H9 (cell line): ENCODE measurements at places on chromosomes 1 and 21.

DNA sequence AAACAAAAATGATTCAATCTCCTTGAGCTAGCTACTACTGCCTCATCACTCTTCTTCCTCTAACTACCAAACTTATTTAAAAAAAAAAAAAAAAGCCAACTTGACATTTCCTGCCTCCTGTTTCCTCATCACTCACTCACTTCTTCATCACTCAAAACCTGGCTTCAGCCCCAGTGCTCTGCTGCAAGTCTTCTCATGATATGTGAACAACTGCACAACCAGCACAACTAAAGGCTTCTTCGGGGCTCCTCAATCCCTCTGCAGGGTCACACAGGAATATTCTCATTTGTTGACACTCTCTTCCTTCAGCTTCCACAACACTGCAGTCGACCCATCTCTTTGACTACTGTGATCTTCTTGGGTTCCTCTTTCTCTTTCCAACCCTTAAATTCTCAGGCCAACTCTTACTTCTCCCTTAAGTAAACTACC is 7.6 kb downstream of the MTF1 start:
- H3K27ac ChIP-seq = no peak overlapping the region
- H3K4me3 ChIP-seq = no peak overlapping the region
- H3K36me3 ChIP-seq = peaks cover 7% of the 10 kb centered on the region; the same call in 1 of the 2 replicates
- no peak for DNase-seq

DNA sequence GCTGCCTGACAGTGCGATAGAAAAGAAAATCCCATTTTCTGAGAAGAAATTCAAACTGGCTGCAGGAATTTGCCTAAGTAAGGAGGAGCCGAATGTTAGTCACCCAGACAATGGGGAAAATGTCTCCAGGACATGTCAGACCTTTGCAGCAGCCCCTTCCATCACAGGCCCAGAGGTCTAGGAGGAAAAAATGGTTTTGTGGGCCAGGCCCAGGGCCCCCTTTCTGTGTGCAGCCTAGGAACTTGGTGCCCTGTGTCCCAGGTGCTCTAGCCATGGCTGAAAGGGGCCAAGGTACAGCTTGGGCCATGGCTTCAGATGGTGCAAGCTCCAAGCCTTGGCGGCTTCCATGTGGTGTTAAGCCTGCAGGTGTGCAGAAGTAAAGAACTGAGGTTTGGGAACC is 14.6 kb downstream of the ZBTB21 start:
- H3K36me3 ChIP-seq = peaks cover 83% of the 10 kb centered on the region
- H3K4me3 ChIP-seq = no peak overlapping the region
- no peaks in the 10 kb centered on the region for H3K4me1 ChIP-seq
- H3K27ac ChIP-seq = no peak overlapping the region

DNA sequence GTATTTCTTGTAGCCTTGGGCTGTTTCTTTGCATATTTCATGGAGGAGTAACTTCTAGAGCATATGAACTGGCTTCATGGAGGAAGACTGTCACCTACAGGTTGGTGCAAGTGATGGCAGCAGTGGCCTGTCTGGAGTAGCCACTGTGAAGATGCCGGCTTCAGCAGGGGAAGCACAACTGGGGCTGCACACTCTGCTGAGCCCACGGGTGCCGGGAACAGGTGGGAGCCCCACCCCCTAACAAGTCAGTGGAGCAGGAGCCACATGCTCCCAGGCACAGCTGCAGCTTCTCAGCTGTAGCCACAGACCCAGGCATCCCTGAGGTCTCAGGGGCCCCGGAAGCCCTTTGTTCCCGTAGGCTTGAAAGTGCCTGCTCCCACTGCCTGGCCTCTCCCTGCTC is 43.2 kb upstream of the C1orf185 start:
- H3K4me1 ChIP-seq = no peaks in the 10 kb centered on the region
- H3K4me3 ChIP-seq = no peak overlapping the region
- no peaks in the 10 kb centered on the region for H3K36me3 ChIP-seq
- no peak overlapping the region for H3K27ac ChIP-seq
- DNase-seq = peak; percentile 40

DNA sequence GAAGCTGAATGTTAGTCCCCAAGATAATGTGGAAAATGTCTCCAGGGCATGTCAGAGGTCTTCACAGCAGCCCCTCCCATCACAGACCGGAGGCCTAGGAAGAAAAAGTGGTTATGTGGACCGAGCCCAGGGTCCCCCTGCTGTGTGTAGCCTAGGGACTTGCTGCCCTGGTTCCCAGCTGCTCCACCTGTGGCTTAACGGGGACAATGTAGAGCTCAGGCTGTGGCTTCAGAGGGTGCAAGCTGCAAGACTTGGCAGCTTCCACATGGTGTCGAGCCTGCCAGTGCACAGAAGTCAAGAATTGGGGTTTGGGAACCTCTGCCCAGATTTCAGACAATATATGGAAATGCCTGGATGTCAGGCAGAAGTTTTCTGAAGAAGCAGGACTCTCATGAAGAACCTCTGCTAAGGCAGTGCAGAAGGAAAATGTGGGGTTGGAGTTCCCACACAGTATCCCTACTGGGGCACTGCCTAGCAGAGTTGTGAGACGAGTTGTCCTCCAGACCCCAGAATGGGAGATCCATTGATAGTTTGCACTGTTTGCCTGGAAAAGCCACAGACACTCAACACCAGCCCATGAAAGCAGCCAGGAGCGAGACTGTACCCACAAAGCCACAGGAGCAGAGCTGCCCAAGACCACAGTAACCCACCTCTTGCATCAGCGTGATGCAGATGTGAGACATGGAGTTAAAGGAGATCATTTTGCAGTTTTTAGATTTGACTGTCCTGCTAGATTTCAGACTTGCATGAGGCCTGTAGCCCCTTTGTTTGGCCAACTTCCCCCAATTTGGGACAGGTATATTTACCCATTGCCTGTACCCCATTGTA is 204.9 kb downstream of the MRPL39 start:
- no peak overlapping the region for H3K4me3 ChIP-seq
- H3K27me3 ChIP-seq = no peaks in the 10 kb centered on the region
- H3K27ac ChIP-seq = no peak overlapping the region
- no peak for DNase-seq

- H3K4me3 ChIP-seq = no peak overlapping the region
- no peaks in the 10 kb centered on the region for H3K27me3 ChIP-seq
- no peaks in the 10 kb centered on the region for H3K36me3 ChIP-seq
- H3K27ac ChIP-seq = no peak overlapping the region
- no peak for DNase-seq
- H3K4me1 ChIP-seq = no peaks in the 10 kb centered on the region
Measured at GRCh38 chr1:89666640-89667039, 33.7 kb downstream of the LRRC8C start.

GRCh38 chr1:84693785-84694184 is 3.5 kb upstream of the SSX2IP start:
- peaks cover 16% of the 10 kb centered on the region; the same call in 1 of the 2 replicates for H3K4me1 ChIP-seq
- H3K4me3 ChIP-seq = no peak overlapping the region
- H3K36me3 ChIP-seq = no peaks in the 10 kb centered on the region
- no peak overlapping the region for H3K27ac ChIP-seq

- peak; percentile 52 for DNase-seq
- H3K4me3 ChIP-seq = peak within 1 kb of the TSS; percentile 77
- peaks cover 4% of the 10 kb centered on the region; the same call in 1 of the 2 replicates for H3K4me1 ChIP-seq
- H3K27ac ChIP-seq = no peak within 1 kb of the TSS
- H3K36me3 ChIP-seq = peaks cover 10% of the 10 kb centered on the region
- no peaks in the 10 kb centered on the region for H3K27me3 ChIP-seq
Measured at GRCh38 chr1:1020000-1020404, at the start of gene AGRN. Gene AGRN, plus strand, starts transcription at chr1:1020120. Its CDS starts 53 bp downstream, at chr1:1020173.

- no peak overlapping the region for H3K27ac ChIP-seq
- H3K4me1 ChIP-seq = no peaks in the 10 kb centered on the region; the same call in 1 of the 2 replicates
Measured at GRCh38 chr1:109931911-109932636, 21.4 kb downstream of the CSF1 start.

DNA sequence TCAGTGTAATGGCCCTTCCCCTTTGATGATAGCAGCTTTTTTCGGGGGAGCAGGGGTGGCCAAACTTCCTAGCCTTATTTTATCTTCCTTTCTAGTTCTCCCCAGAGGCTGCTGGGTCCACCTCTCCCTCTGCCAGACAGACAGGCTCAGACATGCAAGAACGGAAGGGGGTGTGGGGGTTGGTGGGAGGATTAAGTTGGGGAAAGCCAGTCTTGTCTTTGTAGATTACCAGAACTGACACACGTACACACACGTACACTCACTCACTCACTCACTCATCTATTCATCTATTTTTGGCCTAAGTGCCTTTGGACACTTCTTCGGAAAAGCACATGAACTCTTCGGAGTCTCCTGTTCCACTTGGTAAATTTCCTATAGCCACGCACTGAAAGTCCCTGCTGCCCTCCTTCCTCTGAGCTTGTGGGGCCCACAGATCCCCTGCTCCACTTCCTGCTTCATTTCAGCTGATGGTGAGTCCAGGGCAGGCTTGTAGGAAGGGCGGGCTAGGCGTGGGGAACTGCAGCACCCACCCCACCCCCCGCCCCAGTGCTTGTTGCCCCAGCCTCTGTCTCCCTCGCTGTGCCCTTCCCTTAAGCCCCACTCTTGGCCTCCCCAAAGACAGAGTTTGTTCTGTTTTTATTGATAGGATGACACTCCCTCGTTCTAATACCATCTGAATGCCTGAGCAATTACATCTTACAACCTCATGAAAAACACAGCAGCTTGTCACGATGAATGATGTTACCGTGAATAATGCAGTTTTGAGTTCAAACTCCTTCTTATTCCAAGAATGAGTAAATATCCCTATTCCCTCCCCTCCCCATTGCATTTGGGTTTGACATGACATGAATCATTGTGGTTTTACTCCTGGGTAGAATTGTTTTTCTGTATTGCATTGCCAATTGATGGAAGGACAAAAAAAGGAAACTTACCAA is 60.7 kb upstream of the ATP5PO start:
- DNase-seq = no peak
- no peak overlapping the region for H3K4me3 ChIP-seq
- peaks cover 5% of the 10 kb centered on the region; the same call in 1 of the 2 replicates for H3K4me1 ChIP-seq
- no peaks in the 10 kb centered on the region for H3K27me3 ChIP-seq
- H3K27ac ChIP-seq = no peak overlapping the region
- no peaks in the 10 kb centered on the region for H3K36me3 ChIP-seq

GRCh38 chr1:221456918-221457317 is 285.0 kb downstream of the DUSP10 start:
- H3K27ac ChIP-seq = no peak overlapping the region
- H3K4me3 ChIP-seq = no peak overlapping the region
- H3K27me3 ChIP-seq = no peaks in the 10 kb centered on the region
- no peaks in the 10 kb centered on the region for H3K4me1 ChIP-seq
- no peak for DNase-seq
- no peaks in the 10 kb centered on the region; the same call in 1 of the 2 replicates for H3K36me3 ChIP-seq

GRCh38 chr1:109365642-109366204 is 32.0 kb downstream of the SORT1 start:
- no peaks in the 10 kb centered on the region for H3K4me1 ChIP-seq
- DNase-seq = no peak
- no peak overlapping the region for H3K4me3 ChIP-seq
- peaks cover 23% of the 10 kb centered on the region for H3K36me3 ChIP-seq
- no peaks in the 10 kb centered on the region for H3K27me3 ChIP-seq

GRCh38 chr1:48677306-48678287 is 99.1 kb downstream of the BEND5 start:
- peaks cover 5% of the 10 kb centered on the region; the same call in 1 of the 2 replicates for H3K4me1 ChIP-seq
- no peak overlapping the region for H3K27ac ChIP-seq
- H3K4me3 ChIP-seq = no peak overlapping the region
- no peaks in the 10 kb centered on the region for H3K36me3 ChIP-seq
- peak; percentile 79 for DNase-seq

GRCh38 chr1:219179293-219179692 is 5.6 kb downstream of the LYPLAL1 start:
- H3K4me3 ChIP-seq = no peak overlapping the region
- H3K27me3 ChIP-seq = no peaks in the 10 kb centered on the region
- no peaks in the 10 kb centered on the region for H3K4me1 ChIP-seq
- H3K27ac ChIP-seq = no peak overlapping the region

GRCh38 chr1:89462250-89462649 is 62.4 kb upstream of the LRRC8B start:
- no peak overlapping the region for H3K4me3 ChIP-seq
- no peaks in the 10 kb centered on the region for H3K4me1 ChIP-seq
- H3K27me3 ChIP-seq = no peaks in the 10 kb centered on the region
- DNase-seq = no peak
- H3K36me3 ChIP-seq = no peaks in the 10 kb centered on the region

- H3K27me3 ChIP-seq = no peaks in the 10 kb centered on the region
- DNase-seq = no peak
- H3K36me3 ChIP-seq = peaks cover 64% of the 10 kb centered on the region
- peak overlapping the region; percentile 95 for H3K4me3 ChIP-seq
Measured at GRCh38 chr1:156213644-156213966, 798 bp downstream of the PMF1 start.

DNA sequence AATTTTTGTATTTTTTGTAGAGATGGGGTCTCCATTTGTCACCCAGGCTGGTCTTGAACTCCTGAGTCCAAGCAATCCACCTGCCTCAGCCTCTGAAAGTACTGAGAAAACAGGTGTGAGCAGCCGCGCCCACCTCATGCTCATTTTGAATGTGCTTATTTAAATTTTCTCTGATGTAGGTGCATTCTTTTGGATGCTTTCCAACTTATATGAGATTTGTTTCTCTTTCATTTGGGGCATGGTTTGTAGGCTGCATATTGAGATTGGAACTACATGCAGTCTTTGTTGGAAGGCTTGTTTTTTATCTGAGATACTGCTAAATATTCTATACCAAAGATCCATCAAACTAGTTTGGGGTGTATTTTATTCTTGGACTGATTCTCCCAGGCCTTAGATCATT is 81.0 kb upstream of the IVNS1ABP start:
- H3K4me3 ChIP-seq = no peak overlapping the region
- H3K4me1 ChIP-seq = peaks cover 2% of the 10 kb centered on the region; the same call in 1 of the 2 replicates
- DNase-seq = no peak

- no peaks in the 10 kb centered on the region for H3K27me3 ChIP-seq
- H3K4me3 ChIP-seq = no peak overlapping the region
- DNase-seq = no peak
- peaks cover 16% of the 10 kb centered on the region; the same call in 1 of the 2 replicates for H3K36me3 ChIP-seq
- H3K27ac ChIP-seq = no peak overlapping the region
Measured at GRCh38 chr1:176183618-176184017, 23.5 kb downstream of the COP1 start.

DNA sequence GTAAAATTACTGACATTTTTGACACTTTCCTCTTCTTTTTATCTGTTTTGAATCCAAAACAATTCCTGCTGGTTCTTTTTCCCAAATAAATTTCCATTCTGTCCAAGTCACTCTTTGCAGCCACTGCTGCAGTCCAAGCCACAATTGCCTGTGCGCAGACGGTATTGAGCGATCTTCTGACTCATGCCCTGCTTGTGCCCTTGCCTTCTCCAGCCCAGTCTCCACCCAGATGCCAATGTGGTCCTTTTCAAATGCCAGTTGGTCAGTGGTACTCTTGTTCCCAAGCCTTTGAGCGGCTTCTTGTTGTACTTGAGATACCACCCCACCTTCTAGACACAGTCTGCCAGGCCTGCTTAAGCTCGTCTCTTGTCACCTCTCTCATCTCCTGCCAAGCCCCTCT is 78.9 kb downstream of the CAMTA1 start:
- no peak overlapping the region for H3K27ac ChIP-seq
- H3K27me3 ChIP-seq = no peaks in the 10 kb centered on the region
- peaks cover 6% of the 10 kb centered on the region; the same call in 1 of the 2 replicates for H3K4me1 ChIP-seq
